ENCODE measurements at places on chromosomes 1 and 21.
A peak's percentile ranks its signal among the peaks of the same experiment; 100 is the strongest.

DNA sequence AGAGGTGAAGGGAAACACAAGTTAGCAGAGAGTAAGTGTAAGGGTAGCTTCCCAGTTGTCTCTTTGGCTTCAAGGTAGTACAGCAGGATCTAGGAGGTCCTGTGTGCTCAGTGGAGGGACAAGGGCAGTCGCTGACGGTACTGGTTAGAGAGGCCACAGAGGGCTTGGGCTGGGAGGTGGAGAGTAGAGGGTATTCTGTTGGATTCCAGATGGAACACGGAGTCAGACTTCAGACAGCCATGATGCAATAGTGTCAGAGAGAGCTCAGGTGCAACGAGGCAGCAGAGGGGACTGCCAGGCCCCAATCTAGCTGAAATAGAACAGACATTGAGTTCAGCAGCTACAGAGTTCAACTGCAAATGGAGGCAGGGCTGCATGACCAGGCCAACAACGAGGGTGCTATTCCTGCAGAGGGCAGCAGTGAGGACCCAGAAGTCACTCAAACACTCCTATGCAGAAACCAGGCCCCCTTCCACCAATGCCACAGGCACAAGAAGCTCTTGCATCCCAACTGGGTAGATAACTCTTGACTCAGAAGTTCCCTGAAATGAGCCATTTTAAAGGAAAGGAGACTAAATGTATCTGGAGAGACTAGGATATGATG is 325.0 kb upstream of the ESRRG start:
- peak; percentile 3 for DNase-seq

- DNase-seq = no peak
These were observed 3.4 kb upstream of the EXO1 start for GRCh38 chr1:241844593-241844992.

- DNase-seq = no peak
These were observed 55.3 kb downstream of the CHD5 start for GRCh38 chr1:6124746-6125365.

- DNase-seq = peak; percentile 98
These were observed 62.7 kb upstream of the IPO9 start for GRCh38 chr1:201766131-201766866.

- DNase-seq = no peak
These were observed at the start of gene FTCD for GRCh38 chr21:46155514-46156377. Gene FTCD (minus strand): TSS chr21:46155579. CDS start chr21:46155523, 56 bp downstream.

- DNase-seq = no peak
These were observed 154.0 kb downstream of the MATN1 start for GRCh38 chr1:30569384-30569783.

GRCh38 chr1:64584479-64584878 is 114.5 kb downstream of the CACHD1 start:
- DNase-seq = peak; percentile 16

DNA sequence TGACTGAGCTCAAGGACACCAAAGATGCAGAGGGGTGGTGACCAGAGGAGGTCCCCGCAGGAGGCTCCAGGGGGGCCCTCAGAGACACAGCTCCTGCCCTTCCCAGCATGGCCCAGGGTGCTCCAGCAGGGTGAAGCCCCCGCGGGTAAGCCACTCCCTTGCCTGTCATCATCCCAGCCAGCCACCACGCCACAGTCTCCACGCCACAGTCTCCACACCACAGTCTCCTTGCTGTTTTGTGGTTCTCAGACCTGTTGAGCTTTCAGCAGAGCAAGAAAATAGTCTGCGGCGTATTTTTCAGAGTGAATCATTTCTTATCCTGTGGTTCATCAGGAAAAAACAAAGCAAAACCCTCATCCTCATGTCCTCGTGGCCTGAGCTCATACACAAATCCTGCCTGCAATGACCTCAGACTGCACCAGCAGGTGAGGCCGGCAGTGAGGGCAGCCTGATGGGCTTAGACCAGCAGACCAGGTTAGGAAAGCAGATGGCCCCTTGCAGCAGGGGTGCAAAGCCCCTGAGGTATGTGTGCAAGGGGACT is 25.7 kb upstream of the ABCG1 start:
- peak; percentile 82 for DNase-seq

DNA sequence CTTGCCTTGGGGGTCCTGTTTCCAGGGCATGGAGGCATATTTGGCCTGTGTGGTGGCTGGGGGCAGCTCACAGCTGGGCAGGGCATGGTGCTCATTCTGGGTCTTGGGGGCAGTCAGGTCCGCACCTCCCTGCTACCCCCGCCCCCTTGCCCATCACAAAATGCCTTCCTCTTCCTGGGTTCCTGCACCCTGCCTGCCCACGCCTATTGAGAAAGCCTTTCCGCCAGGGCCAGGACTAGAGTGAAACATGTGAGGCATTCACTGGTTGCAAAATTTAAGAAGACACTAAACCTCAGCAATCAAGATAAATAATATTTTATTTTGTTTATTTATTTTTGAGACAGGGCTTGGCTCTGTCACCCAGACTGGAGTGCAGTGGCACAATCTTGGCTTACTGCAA is 19.7 kb downstream of the PTAFR start:
- no peak for DNase-seq

DNA sequence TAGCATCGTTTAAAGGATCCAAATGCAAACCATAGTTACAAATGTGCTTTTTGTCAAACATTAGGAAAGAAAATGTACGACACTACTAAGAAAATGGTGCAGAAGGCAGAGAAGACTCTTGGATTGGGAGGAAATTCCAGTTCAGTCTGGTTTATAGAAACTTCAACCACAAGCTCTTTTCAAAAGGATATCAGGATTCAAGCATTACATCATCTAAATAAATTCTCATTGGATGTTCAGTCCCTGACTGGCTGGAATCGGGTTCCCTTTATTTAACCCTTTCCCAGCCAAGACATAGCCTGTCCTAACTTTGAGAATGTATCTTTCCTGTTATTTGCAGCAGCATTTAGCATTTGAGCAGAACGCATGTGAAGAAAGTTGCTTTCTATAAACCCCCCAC is 184.6 kb downstream of the LMO4 start:
- no peak for DNase-seq

DNA sequence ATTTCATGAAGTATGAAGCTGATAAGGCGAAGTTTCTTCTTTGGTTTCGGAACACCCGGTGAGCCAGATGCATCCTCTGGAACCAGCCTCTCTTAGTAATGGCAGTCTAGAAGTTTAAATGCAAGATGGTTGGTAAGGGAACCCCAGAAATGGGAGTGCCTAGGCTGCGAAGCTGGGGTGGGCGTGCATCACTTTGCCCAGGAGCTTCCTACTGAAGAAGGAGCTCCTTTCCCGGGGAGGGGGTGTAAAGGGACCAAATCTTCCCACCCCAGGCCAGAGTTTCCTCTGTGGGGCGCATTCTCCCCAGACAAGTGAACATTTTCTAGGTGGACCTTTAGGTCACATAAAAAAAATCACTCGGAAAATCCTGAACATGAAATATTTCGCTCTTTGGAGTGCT is 4.4 kb downstream of the TFF2 start:
- no peak for DNase-seq

DNA sequence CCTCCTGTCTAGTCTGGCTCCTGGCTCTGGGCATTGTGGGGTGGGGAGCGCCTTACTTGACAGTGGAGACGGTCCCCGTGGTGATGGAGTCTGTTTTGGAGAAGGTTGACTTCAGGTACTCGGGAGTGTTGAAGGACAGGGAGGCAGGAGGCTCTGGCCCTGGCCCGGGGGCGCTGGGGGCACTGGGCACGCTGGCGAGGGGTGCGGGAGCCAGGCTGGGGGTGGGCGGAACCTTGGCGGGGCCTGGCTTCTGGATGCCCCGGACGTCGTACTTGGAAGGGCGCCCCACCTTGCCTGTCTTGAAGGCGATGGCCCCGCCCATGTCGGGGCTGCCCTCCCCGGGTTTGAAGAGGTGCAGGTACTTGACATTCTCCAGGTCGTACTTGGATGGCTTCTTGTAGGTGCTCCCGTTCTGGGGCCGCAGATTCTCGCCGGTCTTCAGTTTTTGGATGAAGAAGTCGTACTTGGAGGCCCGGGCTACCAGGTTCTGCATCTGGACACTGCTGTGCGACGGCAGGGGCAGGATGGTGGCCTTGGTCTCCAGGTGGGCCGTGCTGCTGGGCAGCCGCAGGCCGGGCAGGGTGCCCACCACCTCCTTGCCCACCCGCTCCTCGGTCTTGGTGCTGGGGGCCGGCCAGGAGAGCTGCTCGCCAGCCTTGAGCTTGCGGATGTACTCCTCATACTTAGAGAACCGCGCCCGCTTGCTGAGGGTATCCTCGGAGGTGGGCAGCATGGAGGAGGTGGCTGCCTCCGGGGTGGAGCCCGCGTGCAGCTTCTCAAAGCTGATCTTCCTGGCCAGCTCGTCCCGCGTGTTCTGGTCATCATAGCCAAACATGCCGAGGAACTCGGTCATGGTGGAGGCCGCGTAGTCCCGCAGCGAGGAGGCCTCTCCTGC is 136.6 kb downstream of the CASZ1 start:
- no peak for DNase-seq

GRCh38 chr1:117559985-117560384 is 45.9 kb upstream of the TENT5C start:
- no peak for DNase-seq

- no peak for DNase-seq
These were observed 84.3 kb downstream of the HS2ST1 start for GRCh38 chr1:86998727-86999126.

GRCh38 chr1:24252185-24252780 is 65.2 kb upstream of the IFNLR1 start:
- DNase-seq = no peak

DNA sequence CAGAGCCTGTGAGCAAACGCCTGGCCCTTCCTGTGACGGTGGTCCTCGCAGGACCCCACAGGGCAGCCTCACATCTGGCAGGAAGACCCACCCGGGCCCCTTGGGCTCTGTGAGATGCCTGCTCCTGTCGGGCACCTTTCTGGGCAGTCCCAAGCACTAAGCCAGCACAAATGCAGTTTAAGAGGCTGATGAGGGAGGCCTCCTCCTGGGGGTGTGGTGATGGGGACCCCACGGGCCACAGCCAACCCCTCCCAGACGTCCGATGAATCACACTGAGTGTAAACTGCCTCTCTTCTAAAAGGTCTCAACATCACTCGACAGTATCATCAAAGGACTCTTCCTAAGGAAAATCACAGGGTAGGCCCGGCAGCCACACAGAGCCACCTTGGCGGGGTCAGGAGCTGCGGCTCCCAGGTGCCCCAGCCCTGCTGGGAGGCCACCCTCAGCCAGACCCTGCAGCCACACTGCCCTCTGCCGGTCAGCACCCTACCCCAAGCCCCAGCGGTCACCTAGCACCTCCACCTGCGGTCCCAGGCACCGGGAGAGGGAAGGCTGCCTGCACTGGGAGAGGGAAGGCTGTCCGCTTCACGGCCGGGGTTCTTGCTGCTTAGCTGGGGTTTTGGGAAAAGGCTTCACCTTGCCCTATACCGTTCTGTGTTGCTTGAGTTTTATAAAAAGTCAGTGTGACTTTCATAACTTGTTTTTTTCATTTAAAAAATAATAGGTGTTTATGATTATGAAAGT is 3.9 kb upstream of the PRKCZ start:
- DNase-seq = peak; percentile 18

- DNase-seq = no peak
These were observed 12.3 kb downstream of the ZRANB2 start for GRCh38 chr1:71068325-71069240.

GRCh38 chr1:237875291-237875690 is 15.4 kb downstream of the ZP4 start:
- no peak for DNase-seq

DNA sequence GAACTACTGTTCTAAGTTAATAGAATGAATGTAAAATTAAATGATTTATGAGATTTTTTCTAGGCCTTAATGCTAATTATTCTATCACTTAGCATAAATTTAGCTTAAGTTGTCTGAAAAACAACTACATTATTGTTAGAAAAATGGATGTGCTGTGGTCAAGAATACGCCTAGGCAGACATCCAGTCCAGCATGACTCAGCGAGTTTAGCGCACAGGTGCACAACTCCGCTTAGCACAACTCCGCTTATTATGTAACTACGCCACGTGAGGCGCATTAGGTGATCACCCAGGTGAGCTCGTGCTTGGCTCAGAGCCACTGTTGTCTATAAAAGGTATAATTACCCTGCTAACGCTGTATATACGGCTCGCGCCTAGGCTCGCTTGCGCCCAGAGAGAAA is 1043.6 kb upstream of the ADGRL4 start:
- no peak for DNase-seq

- peak; percentile 36 for DNase-seq
These were observed 31.4 kb upstream of the LYST start for GRCh38 chr1:235898126-235898525.

DNA sequence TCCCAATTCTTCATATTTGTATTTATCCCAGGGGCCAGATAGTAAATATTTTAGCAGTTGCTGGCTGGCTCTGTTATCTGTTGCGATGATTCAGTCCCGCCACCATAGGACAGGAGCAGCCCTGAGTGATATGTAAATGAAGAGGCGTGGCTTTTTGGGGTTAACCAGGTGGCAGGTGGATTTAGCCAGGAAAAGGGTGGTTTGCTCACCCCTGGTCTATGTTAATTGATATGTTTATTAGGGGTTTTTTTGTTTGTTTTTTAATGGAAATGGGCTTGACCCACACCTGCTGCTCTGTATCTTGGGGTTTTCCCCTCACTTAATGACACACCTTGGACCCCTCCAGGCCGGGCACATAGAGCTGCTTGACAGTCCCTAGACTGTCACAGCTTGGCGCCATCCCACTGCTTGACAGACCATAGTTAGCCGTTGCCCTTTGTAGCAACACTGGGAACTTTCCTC is 62.8 kb downstream of the PIK3CD start:
- no peak for DNase-seq

- DNase-seq = no peak
These were observed 23.4 kb downstream of the BCAR3 start for GRCh38 chr1:93658188-93658587.

GRCh38 chr1:109304226-109304920 is 2.4 kb downstream of the MYBPHL start:
- DNase-seq = no peak

- peak; percentile 56 for DNase-seq
These were observed 71.3 kb downstream of the ATP5PO start for GRCh38 chr21:33844104-33844889.

Measured in cardiac fibroblast (primary cell).